ENCODE measurements at places on chromosomes 3 and 15.

- no peak overlapping the region for H3K4me3 ChIP-seq
- peak; percentile 56 for DNase-seq
- H3K27ac ChIP-seq: no peak overlapping the region
- H3K4me1 ChIP-seq: no peaks in the 10 kb centered on the region
- H3K27me3 ChIP-seq: no peaks in the 10 kb centered on the region
These were observed 26.4 kb upstream of the LAMP3 start for GRCh38 chr3:183188895-183189462.

GRCh38 chr3:126433105-126433430, 38.4 kb downstream of the CFAP100 start:
- DNase-seq: no peak
- H3K27me3 ChIP-seq: no peaks in the 10 kb centered on the region
- no peak overlapping the region for H3K4me3 ChIP-seq
- H3K36me3 ChIP-seq: no peaks in the 10 kb centered on the region
- peak overlapping the region; percentile 15 for H3K27ac ChIP-seq

GRCh38 chr15:77864211-77865105, 213.1 kb downstream of the TBC1D2B start:
- H3K4me3 ChIP-seq: no peak overlapping the region
- no peak overlapping the region for H3K27ac ChIP-seq

DNA sequence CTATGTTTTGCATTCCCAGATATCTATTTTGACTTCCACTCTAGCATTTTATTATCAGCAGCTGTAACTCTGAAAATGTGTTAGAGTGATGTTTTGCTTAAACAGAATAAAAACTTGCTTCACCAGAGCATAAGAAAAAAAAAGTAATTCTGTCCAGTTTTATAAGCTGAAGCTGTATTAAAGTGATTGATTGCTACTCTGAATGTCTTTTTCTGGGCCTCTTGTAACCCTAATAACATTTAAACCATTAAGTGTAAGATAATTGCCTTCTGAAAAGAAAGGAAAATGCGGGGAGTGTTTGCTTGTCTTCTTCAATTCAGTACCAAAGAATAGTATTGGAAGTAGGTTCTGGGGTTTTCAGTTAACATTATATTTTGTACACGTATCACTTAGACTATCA, 57.9 kb upstream of the UBE2E1 start:
- no peaks in the 10 kb centered on the region for H3K36me3 ChIP-seq
- H3K4me3 ChIP-seq: no peak overlapping the region
- no peak for DNase-seq
- H3K27me3 ChIP-seq: no peaks in the 10 kb centered on the region
- no peak overlapping the region for H3K27ac ChIP-seq

GRCh38 chr15:82315519-82316246, 33.6 kb downstream of the GOLGA6L10 start:
- no peaks in the 10 kb centered on the region for H3K4me1 ChIP-seq
- no peak overlapping the region for H3K4me3 ChIP-seq
- no peak overlapping the region for H3K27ac ChIP-seq
- H3K27me3 ChIP-seq: no peaks in the 10 kb centered on the region
